Stimulated activated CD8-positive, alpha-beta memory T cell treated with anti-CD3 and anti-CD28 coated beads, Interleukin-7, amount 100 ng/mL, for 24 hours (primary cell): ENCODE measurements at places on chromosomes 5 and 9.

DNA sequence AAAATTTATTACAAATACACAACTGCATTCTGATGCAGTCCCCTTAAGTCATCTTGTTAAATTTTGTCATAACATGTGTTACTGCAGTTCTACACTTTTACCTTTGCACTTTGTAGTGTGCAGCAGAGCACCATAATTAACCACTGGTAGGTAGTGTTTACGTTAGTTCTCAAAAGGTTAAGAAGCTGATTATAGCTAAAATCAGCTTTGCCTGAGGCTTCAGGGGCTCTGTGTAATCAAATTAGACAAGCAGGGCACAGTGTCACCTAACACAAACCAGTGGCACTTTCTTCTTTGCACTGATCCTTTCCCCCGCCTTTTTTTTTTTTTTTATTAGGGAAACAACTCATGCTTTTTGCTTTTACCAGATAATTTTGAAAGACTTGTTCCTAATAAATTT is 26.1 kb downstream of the POU5F2 start:
- DNase-seq = no peak

- no peak for DNase-seq
Observed at GRCh38 chr5:13740471-13740870, 204.0 kb downstream of the DNAH5 start.

- DNase-seq = no peak
Observed at GRCh38 chr5:127586811-127587210, 62.1 kb upstream of the CTXN3 start.

- no peak for DNase-seq
Observed at GRCh38 chr5:142109331-142110045, 909 bp downstream of the NDFIP1 start.

GRCh38 chr5:153893817-153894216 is 144.9 kb downstream of the FAM114A2 start:
- no peak for DNase-seq

GRCh38 chr5:154199671-154200220 is 9.2 kb downstream of the GALNT10 start:
- no peak for DNase-seq

DNA sequence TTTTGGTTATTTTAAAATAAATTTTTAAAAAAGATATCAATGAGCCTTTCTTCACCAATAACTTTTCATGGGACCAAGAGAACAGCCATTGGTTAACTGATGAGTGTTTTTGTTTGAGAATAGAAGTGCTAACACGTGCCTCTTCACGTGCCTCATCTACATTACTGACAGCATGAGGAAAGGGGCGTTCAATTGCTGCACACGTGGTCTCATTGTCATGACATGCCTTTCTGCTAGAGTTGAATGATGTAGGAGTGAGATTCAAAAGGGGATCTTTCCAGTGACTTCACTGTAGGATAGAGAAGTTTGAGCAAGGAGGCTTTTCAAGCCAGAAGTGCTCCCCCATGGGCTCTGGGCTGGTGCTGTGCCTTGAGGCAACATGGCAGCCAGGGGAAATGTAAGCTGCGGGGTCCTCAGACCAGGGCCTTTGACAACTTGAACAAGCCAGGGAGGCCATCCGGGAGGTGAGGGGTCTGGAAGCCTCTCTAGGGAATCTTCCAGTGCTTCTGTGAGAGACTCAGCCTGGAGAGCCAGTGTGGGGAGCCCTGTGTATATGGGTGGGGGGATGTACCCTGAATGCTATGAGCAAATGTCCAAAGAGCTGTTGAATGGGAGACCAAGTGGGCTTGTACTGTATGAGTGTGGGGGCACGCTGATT is 51.2 kb upstream of the FSTL4 start:
- DNase-seq = no peak

- no peak for DNase-seq
Observed at GRCh38 chr9:35993976-35994720, 36.2 kb upstream of the OR2S2 start.

DNA sequence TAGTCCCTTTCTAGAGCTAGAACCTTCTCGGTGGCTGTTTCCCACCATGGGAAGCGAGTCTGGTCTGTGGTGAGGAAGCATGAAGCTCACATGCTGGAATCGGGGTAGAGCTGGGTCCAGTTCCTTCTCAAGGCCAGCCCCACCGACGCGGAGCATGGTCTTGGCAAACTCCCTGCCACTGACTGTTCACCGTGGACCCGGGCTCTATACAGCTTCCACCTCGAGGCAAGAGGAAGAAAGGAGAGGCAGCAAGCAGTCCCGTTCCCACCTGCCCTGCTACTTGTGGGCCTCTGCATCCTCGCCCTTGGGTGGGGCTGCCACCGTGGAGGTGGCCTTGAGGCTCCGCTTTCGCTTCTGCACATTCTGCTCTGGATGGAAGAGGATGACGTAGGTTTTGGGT is 13.7 kb downstream of the GRM6 start:
- no peak for DNase-seq

- DNase-seq = no peak
Observed at GRCh38 chr5:1414311-1415058, 30.8 kb downstream of the SLC6A3 start.
